ENCODE measurements at places on chromosomes 2 and 18.

- no peak for DNase-seq
Measured at GRCh38 chr2:39603436-39603835, 62.3 kb upstream of the TMEM178A start.

- DNase-seq, result no peak
Measured at GRCh38 chr2:170436077-170436943, 258.4 kb downstream of the MYO3B start.

DNA sequence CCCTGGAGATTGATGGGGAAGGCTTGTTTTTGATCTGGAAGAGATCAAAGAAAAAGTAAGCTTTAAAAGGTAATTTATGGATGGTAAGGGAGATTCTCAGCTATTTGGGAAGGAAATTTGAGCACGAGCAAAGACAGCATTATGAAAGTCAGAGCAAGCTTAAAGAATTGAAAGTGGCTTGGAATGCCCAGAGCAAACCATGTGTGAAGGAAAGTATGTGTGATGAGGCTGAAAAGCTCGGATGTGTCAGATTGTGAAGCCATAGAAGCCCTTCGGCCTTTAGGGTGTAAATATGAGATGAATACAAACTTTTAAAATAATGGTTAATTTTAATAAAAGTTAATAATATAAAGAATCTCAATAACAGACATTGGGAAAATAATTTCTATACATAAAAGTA lies 377.4 kb upstream of the DSEL start:
- DNase-seq, result no peak

- no peak for DNase-seq
Measured at GRCh38 chr2:167595839-167596471, 651.4 kb downstream of the STK39 start.

GRCh38 chr18:53115876-53116585 lies 776.0 kb downstream of the DCC start:
- no peak for DNase-seq
